Activated CD4-positive, alpha-beta T cell treated with anti-CD3 and anti-CD28 coated beads, Interleukin-2, amount 10 ng/mL, durations not matched to agents 7 days and 5 days (primary cell): ENCODE measurements at places on chromosomes 6 and 20. TPM values are rescaled to one million over a fixed set of nuclear protein-coding genes. Genes with fewer than 3 reads are reported as not detected.

Gene OPRM1
- not detected for total RNA-seq

DNA sequence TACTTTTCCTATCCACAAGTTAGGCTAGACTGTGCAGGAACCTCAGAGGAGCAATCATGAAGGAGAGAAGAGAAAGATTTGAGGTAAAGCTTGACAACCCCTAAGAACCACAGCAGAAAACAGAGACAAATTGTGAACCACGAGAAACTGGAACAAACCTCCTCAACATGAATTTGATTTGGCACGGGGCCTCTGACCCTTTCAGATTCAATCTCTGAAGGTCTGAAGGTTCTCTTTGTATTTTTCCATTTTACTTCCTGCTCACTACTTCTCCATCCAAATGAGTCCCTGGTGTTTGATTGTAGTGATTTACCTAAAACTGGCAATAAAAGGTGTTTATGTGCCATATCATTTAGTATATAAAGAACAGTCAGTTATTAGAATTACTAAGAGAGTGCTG is 126.1 kb upstream of the STXBP5 start:
- no peaks in the 10 kb centered on the region for H3K36me3 ChIP-seq
- H3K27ac ChIP-seq, result no peak overlapping the region
- H3K4me1 ChIP-seq, result no peaks in the 10 kb centered on the region
- DNase-seq, result no peak
- no peaks in the 10 kb centered on the region for H3K27me3 ChIP-seq
- H3K4me3 ChIP-seq, result no peak overlapping the region

DNA sequence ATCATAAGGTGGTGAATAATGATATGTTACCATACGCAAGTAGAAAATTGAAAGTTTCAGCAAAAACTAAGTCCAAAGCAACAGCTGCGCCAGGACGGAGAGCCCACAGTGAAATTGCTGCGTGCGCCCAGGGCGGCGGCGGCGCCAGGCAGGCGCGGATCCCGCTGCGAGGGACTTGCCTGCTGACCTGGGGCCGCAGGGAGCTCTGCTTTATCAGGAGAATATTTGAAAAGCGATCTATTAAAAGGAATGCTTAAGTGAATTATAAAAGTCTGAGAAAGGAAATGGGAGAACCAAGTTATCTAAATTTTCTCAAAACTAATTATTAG is 85.4 kb downstream of the THBS2 start:
- H3K4me3 ChIP-seq, result no peak overlapping the region
- H3K27ac ChIP-seq, result no peak overlapping the region

Gene C6orf58
- not detected for total RNA-seq

DNA sequence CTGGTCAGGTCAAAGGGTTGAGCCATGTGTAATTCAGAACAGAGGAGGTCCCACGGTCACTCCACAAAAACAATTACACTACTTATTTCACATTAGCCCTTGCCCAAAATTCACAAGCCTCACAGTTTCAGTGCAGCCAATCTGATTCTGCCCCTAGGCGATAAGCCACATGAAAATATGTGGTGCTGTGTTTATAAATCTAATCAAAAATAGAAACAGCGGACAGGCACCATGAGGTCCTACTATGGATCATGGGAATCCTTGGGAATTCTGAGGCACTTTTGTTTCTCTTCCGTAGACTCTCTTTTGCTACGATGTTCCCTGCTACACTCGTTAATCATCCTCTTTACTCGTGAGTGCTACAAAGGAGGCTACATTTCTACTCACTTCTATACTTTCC is 476.1 kb downstream of the TFAP2A start:
- H3K27ac ChIP-seq, result no peak overlapping the region
- no peak for DNase-seq
- no peaks in the 10 kb centered on the region for H3K4me1 ChIP-seq
- H3K4me3 ChIP-seq, result no peak overlapping the region

- peaks cover 2% of the 10 kb centered on the region for H3K27me3 ChIP-seq
- H3K27ac ChIP-seq, result no peak overlapping the region
- no peak overlapping the region for H3K4me3 ChIP-seq
- no peak for DNase-seq
- H3K4me1 ChIP-seq, result no peaks in the 10 kb centered on the region
- no peaks in the 10 kb centered on the region for H3K36me3 ChIP-seq
Observed at GRCh38 chr6:112434896-112435435, 87.8 kb downstream of the RFPL4B start.
